ENCODE measurements at places on chromosomes 16 and 17.

DNA sequence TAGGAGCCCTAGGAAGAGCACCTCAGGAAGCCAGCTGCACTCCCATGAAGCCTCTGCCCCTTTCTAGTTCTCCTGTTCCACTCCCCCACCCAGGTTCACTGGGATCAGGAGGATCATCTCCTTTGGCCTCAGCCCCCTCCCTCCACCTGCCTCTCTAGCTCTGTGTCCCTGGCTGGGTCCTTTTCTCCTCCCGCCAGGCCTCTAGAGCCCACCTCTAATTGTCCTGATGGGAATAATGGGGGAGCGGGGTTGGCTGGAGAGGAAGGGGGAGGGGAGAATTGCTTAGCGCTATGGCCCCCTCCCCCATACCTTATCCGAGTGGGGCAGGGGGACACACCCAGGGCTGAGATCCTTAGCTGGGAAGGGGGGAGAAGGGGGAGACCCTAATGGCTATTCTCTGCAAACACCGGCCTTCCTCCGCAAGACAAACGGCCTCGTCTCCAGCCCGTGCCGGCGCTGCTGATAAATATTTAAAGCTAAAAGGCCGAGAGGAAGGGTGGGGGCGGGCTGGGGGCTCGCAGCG is 997 bp downstream of the HOXB7 start:
- no peaks in the 10 kb centered on the region for H3K27me3 ChIP-seq
- peak overlapping the region; percentile 100 for H3K27ac ChIP-seq
- no peak for DNase-seq
- peak overlapping the region; percentile 87 for H3K4me3 ChIP-seq
- peaks cover 20% of the 10 kb centered on the region for H3K36me3 ChIP-seq
- H3K4me1 ChIP-seq = peaks cover 60% of the 10 kb centered on the region

GRCh38 chr16:23469814-23470213 is 16.8 kb upstream of the COG7 start:
- no peak overlapping the region for H3K27ac ChIP-seq
- H3K27me3 ChIP-seq = no peaks in the 10 kb centered on the region
- peaks cover 32% of the 10 kb centered on the region for H3K36me3 ChIP-seq

- no peaks in the 10 kb centered on the region for H3K36me3 ChIP-seq
- DNase-seq = no peak
- H3K4me1 ChIP-seq = peaks cover 17% of the 10 kb centered on the region
- no peak overlapping the region for H3K27ac ChIP-seq
- H3K4me3 ChIP-seq = no peak overlapping the region
- peaks cover 26% of the 10 kb centered on the region for H3K27me3 ChIP-seq
Measured at GRCh38 chr16:52467753-52468152, 79.2 kb downstream of the TOX3 start.

DNA sequence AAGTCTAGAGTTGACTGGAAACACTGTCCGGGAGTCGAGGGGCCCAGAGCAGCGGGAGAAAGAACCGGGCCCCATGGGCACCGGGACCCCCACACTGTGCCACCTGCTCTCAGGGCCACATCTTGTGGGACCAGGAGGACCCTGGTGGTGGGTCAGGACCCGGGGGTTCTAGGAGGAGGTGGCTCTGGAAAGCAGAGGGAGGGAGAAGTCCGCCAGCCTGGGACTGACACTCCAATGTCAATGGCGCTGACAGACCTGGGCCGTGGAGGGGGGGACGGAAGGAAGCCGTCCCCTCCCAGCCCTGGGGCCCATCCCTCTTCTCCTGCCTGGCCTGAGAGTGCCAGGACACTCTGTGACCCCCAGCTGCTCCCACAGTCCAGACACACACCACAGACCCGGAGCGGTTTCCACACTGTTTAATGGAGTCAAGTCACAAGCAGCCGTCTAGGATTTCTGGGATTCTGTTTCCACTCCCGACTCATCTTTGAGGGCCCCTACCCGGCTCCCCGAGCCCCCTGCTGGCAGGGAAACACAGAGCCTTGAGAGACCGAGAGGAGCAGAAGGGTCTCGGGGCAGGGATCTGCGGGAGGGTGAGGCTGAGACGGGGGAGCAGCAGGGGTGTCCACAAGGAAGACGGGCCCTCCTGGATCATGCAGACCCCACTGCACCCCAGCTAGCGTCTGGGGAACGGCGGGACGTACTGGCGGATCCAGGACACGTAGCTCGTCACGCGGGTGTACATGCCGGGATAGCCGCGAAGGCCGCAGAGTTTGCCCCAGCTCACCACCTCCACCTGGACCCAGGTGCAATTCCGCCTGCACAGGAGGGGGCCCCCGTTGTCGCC is 23.5 kb upstream of the UBE2I start:
- no peaks in the 10 kb centered on the region for H3K36me3 ChIP-seq
- H3K4me3 ChIP-seq = no peak overlapping the region
- H3K4me1 ChIP-seq = peaks cover 27% of the 10 kb centered on the region

GRCh38 chr16:84534815-84535214 is 30.4 kb upstream of the MEAK7 start:
- H3K27me3 ChIP-seq = no peaks in the 10 kb centered on the region
- no peak for DNase-seq
- H3K36me3 ChIP-seq = no peaks in the 10 kb centered on the region
- H3K4me3 ChIP-seq = no peak overlapping the region
- H3K27ac ChIP-seq = no peak overlapping the region
- H3K4me1 ChIP-seq = peaks cover 46% of the 10 kb centered on the region

GRCh38 chr16:63789603-63790002 is 1332.3 kb downstream of the CDH11 start:
- H3K36me3 ChIP-seq = peaks cover 3% of the 10 kb centered on the region
- no peak for DNase-seq
- peaks cover 2% of the 10 kb centered on the region for H3K4me1 ChIP-seq
- H3K27me3 ChIP-seq = no peaks in the 10 kb centered on the region

DNA sequence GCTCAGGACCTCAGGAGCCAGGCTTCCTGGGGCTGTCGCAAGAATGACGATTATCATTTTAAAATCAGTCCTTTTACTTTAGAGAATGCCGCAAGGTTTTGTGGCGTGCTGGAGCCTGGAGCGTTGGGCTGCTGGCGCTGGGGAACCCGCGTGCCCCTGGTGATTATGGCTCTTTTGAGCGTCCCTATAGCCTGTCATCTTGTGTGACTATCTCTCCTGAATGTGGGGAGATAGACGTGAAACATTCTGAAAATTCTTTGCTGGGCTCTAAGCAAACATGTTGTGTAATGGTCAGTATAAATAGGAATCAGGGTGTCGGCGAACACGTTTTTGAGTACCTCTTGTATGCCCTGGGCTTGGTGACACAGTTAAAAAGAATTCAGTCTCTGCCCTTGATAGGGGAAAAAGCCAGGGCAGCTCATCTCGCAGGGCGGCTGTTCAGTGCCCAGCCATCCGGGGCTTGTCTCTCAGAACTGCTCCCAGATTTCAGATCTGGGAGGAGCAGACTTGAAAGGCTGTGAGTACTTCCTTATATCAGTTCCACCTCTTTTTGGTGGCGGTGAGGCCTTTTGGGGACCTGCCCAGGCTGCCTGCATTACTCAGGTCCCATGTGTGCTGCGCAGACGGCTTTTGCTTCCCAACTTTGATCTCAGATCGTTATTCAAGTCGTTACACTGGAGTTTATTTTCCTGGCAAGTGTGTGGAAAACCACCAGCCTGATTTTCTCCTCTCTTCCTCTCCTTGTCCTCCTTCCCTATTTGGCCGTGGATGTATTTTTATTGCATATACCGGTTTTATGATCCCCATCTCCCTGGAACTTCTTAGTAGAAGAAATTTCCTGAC is 973 bp downstream of the SLC7A6 start:
- no peaks in the 10 kb centered on the region for H3K27me3 ChIP-seq
- peaks cover 43% of the 10 kb centered on the region for H3K4me1 ChIP-seq
- DNase-seq = no peak
- H3K36me3 ChIP-seq = no peaks in the 10 kb centered on the region

DNA sequence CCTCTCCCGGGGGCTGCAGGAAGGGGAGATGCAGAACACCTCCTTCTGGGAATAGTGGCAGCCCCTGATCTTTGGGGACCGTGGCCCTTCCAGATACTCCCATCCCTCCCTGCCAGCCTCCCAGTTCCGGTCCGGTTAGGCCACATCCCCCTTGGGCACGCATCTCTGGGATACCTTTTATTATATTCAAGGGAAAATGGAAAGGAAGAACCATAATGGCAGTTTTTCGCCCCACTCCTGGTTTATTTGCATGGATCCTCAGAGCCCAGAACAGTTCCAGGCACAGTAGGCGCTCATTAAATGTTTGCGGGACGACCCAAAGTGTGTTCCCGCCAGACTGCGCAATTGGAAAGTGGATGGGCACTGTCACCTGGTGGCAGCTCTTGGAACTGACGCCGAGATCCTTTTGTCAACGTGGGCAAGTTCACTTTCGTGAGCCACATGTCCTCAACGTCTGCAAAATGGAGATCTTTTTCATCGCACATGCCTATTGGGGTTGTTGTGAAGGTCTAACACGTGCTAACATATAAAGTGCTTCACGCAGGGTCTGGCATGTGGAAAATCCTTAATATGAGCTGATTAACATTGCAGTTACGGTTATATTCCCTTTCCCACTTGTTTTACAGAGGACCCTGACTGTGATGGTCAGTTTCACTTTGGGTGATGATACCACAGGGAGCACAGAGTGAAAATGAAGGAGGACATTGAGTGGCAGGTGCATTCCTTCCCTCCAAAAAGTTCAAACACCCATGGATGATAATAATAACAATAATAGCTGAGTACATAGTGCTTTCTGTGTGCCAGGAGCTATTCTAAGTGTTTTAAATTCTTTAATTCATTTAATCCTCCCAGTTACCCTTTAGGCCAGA is 1.7 kb upstream of the GPRC5B start:
- H3K4me3 ChIP-seq = peak overlapping the region; percentile 64
- H3K27me3 ChIP-seq = no peaks in the 10 kb centered on the region
- peaks cover 16% of the 10 kb centered on the region for H3K4me1 ChIP-seq
- no peak overlapping the region for H3K27ac ChIP-seq
- peak; percentile 82 for DNase-seq
- peaks cover 1% of the 10 kb centered on the region for H3K36me3 ChIP-seq

- no peak overlapping the region for H3K4me3 ChIP-seq
- no peak for DNase-seq
- peaks cover 13% of the 10 kb centered on the region for H3K4me1 ChIP-seq
- no peaks in the 10 kb centered on the region for H3K27me3 ChIP-seq
Measured at GRCh38 chr17:80577876-80578570, 33.4 kb downstream of the RPTOR start.

GRCh38 chr17:81902023-81902652 is at the start of gene NPB:
Gene NPB, plus strand, starts transcription at chr17:81902238. Its CDS starts 40 bp downstream, at chr17:81902278.
- H3K4me1 ChIP-seq = no peaks in the 10 kb centered on the region
- H3K4me3 ChIP-seq = peak within 1 kb of the TSS; percentile 36
- peaks cover 17% of the 10 kb centered on the region for H3K27me3 ChIP-seq
- DNase-seq = no peak
- H3K36me3 ChIP-seq = peaks cover 10% of the 10 kb centered on the region

- H3K27me3 ChIP-seq = no peaks in the 10 kb centered on the region
- no peaks in the 10 kb centered on the region for H3K36me3 ChIP-seq
- DNase-seq = no peak
- peak overlapping the region; percentile 20 for H3K4me3 ChIP-seq
- peak overlapping the region; percentile 18 for H3K27ac ChIP-seq
- H3K4me1 ChIP-seq = peaks cover 12% of the 10 kb centered on the region
Measured at GRCh38 chr17:68759002-68759342, 157.8 kb upstream of the FAM20A start.

DNA sequence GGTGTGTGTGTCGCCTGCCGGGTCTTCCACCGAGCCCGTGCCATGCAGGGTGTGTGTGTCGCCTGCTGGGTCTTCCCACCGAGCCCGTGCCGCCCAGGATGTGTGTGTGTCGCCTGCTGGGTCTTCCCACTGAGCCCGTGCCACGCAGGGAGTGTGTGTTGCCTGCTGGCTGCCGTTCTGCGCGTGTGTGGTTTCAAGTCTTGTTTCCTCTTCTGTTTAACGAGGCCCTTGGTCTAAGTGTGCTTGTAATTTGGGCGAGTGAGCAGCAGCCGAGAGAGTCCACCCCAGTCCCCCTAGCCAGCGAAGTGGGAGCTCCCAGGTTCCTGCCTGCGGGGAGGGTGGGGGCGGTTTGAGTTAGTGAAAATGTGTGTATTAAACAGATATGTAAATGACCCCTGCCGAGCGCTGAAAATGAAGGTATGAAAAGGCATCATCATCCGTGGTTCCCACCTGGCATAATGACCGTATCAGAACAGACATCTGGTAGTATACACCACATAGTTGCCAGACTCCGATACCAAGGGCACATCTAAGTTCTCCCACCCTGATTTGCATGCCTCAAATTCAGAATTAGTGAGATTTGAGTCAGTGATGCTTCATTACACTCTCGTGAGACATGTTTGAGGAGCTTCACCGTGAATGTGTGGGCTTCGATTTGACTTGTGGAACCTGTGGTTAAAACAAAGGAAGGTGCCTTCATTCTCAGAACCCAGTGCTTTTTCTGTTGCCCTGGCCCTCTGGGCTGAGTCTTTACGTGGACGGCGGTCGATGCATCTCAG is 114.5 kb upstream of the CHMP6 start:
- no peak overlapping the region for H3K4me3 ChIP-seq
- H3K36me3 ChIP-seq = peaks cover 24% of the 10 kb centered on the region
- no peak for DNase-seq
- H3K27ac ChIP-seq = no peak overlapping the region

- no peaks in the 10 kb centered on the region for H3K36me3 ChIP-seq
- H3K27me3 ChIP-seq = peaks cover 2% of the 10 kb centered on the region
- no peak overlapping the region for H3K4me3 ChIP-seq
- H3K4me1 ChIP-seq = peaks cover 6% of the 10 kb centered on the region
- no peak for DNase-seq
- no peak overlapping the region for H3K27ac ChIP-seq
Measured at GRCh38 chr17:74239172-74239571, 25.8 kb downstream of the TTYH2 start.

- no peaks in the 10 kb centered on the region for H3K27me3 ChIP-seq
- DNase-seq = no peak
- no peaks in the 10 kb centered on the region for H3K36me3 ChIP-seq
- peaks cover 11% of the 10 kb centered on the region for H3K4me1 ChIP-seq
Measured at GRCh38 chr17:17526369-17526768, 30.2 kb upstream of the RASD1 start.

GRCh38 chr16:87436225-87437172 is 44.4 kb downstream of the MAP1LC3B start:
- H3K27me3 ChIP-seq = no peaks in the 10 kb centered on the region
- no peak overlapping the region for H3K4me3 ChIP-seq
- peak overlapping the region; percentile 14 for H3K27ac ChIP-seq
- H3K36me3 ChIP-seq = peaks cover 5% of the 10 kb centered on the region
- no peak for DNase-seq

DNA sequence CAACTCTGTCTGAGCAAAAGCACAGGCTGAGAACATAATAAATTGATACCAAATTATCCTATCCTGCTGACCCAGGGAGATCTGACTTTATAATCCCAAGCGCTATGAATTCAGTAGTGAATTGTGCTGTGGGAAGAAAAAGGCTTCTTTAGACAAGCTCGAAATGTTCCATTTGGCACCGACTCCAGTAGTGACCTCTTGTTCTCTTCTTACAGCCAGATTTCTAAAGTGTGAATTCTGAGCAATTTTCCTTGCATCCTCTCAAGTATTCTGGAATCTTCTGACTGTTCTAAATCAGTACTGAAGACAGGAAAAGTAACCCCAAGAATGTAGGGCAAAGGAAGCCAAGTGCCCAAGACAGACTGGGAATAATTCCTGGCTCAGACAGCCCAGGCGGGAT is 58.2 kb downstream of the CDYL2 start:
- peaks cover 2% of the 10 kb centered on the region for H3K27me3 ChIP-seq
- no peaks in the 10 kb centered on the region for H3K4me1 ChIP-seq
- DNase-seq = no peak
- no peak overlapping the region for H3K27ac ChIP-seq
- H3K4me3 ChIP-seq = no peak overlapping the region

- H3K27me3 ChIP-seq = no peaks in the 10 kb centered on the region
- peaks cover 4% of the 10 kb centered on the region for H3K36me3 ChIP-seq
- no peak overlapping the region for H3K4me3 ChIP-seq
- H3K4me1 ChIP-seq = peaks cover 4% of the 10 kb centered on the region
- H3K27ac ChIP-seq = no peak overlapping the region
Measured at GRCh38 chr16:49681217-49681883, 174.6 kb downstream of the ZNF423 start.

GRCh38 chr17:81814748-81815645 is 11.0 kb downstream of the GCGR start:
- peaks cover 7% of the 10 kb centered on the region for H3K4me1 ChIP-seq
- H3K27me3 ChIP-seq = peaks cover 31% of the 10 kb centered on the region
- H3K4me3 ChIP-seq = no peak overlapping the region
- H3K27ac ChIP-seq = no peak overlapping the region
- peak; percentile 18 for DNase-seq

Measured in mesothelial cell of epicardium (in vitro differentiated cells).